ENCODE measurements at places on chromosomes 11 and 22.

DNA sequence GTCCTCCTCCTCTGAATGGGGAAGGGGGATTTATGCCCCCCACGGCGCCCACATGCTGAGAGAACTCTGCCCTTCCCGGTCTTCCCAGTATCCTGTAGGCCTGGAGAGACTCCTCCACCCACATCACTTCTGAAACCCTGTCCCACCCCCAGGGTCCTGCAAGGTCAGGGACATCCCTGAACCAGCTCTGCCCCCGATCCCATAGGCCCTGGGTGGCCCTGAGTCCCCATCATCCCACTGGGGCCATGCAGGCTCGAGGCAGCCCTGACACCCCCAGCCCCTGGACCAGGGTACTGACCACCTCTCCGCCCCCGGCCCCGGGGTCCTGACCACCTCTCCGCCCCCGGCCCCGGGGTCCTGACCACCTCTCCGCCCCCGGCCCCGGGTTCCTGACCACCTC is 11.7 kb downstream of the B4GALNT4 start:
- DNase-seq: no peak

DNA sequence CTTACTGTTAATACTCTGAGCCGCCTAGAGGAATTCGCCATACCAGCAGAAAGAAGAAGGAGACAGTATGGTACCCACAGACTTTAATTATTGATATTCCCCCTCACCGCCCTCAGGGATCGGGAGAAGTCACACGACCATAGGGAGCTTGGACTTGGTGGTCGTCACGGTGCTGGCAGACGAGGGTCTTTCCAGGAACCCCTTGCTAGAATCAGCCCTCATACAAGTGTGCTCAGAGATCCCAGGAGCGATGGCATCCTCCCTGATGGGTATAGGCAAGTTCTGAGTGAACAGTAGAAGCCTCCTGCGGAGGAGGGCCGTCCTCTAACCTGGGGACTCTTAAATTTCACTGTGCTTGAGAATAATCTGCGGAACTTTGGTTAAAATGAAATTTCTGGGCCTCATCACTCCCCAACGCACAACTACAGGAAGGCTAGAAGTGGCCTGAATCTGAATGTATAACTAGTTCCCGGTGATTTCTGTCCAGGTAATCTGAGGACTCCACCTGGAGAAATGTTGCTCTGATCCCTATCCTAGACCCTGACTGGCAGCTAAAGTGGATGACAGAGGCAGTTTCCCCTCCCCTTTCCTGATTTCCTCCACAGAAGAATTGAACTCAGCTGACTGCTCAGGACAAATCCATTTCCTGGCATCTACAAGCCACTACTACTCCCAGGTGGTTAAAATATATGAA is 4.5 kb downstream of the VSIG2 start:
- no peak for DNase-seq

- DNase-seq: peak; percentile 67
These were observed at the start of gene SCARF2 for GRCh38 chr22:20437613-20438426. Gene SCARF2 (minus strand): TSS chr22:20437825. CDS start chr22:20437754, 71 bp downstream.

GRCh38 chr11:82557274-82557673 is 176.4 kb downstream of the FAM181B start:
- no peak for DNase-seq

DNA sequence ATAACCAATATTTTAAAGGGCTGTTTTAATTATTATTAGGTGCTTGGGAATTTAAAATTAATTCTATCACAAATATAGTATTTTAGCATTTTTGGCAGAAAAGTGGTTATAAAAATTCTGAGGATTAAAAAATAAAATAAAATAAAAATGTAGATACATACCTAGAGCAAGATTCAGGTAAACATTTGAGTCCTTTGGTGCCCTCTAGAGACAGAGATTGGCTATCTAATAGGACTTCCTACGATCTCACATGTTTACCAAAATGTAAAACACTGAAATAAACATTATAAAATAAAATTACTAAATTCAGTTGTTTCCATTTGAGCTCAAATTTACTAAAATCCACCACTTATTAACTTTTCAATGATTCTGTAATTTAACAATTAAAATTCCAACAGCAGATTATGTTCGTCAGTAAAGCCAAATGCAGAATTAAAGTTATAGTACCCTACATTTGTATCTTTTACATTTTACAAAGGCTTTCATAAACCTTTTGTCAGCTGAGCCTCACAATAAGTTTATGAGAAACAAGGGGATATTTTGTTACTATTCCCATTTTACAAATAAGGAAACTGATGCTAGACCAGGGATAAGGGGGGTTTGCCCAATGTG is 27.7 kb downstream of the SLC36A4 start:
- no peak for DNase-seq

DNA sequence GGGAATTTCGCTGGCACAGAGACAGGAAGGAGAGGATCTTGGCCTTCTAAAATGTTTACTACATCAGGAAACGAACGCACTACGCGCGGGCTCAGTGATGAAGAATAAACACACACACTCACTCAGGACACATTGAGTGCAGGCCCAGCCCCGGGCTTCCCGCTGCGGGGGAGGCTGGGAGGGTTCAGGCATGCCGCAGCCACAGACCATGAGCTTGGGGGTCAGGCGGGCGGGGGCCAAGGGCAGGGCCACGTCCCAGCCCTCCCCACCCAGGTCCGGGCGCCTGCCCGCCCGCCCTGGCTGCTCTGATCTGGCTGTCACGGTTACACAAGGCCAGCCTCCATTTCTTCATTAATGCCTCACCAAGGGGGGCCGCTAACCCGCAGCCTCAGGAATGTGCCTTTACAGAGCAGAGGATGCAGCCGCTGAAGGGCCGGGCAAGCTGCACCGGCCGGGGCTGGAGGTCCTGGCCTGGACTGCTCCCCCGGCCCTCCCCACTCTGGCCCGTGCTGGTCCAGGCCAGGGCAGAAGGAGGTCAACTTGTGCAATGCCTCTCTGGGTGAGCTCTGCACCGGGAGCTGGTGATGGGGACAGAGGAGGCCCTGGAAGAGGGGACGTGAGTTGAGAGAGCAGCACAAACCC is 41.7 kb downstream of the IGF2 start:
- DNase-seq: no peak

DNA sequence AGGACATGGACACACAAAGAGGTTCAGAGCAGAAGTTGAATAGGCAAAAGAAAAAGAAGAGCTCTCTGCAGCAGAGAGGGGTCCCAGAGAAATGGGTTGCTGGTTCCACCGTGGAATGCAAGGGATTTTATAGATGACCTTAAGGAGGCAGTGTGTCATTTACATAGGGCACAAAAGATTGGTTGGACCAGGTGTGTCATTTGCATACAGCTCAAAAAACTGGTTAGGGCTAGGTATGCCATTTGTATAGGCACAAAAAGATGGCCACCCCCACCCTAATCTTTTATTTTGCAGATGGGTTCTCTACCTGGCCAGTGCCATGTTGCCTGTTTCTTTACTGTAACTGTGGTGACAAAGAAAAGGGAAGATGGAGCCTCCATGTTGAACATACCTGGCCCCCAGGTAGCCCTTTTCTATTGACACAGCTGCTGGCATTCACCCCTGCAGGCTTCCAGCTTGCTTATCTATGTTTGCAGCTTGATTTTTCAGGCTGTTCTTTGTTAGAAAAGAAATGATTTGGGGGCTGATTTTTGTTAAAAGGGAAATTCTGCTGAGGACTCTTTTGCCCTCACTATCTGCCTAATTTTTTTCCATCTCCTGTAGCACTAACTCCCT is 3.1 kb upstream of the CAVIN3 start:
- no peak for DNase-seq

DNA sequence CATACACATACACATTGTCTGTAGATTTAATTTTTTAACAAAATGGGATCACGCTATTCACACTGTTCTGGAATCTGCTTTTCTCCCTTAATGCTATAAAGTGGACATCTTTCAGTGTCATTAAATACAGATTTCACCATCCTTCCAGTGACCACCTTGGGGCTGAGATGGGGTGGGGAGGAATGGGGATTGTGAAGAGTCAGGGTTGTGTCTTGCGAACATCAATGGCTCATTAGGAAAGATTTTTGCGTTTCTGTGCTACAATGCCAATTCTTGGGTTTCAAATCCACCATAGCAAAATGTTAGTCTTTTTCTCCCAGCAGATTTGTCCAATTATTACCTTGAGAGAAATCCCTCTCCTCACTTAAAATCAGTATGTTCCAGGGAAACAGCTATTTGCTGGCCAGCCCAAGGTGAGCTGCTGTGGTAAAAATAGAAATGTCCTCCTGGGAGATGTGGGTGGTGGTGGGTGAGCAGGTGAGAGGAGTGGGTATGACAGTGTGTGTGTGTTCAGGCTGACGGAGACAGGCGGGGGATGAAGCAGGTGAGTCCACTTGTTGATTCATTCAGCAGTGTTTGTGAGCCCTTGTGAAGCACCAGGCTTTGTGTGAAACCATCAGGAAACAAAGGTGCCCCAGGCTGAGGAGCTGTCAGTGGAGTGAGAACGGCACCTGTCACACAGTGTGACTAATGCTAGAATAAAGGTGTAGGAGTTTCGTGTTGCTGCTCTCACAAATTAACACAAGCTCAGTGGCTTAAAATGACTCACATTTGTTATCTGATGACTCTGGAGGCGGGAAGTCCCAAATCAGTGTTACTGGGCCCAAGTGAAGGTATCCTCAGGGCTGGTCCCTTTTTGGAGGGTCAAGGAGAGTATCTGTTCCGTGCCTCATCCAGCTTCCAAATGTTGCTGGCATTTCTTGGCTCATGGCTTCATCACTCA is 1.7 kb upstream of the CBX6 start:
- DNase-seq: no peak

GRCh38 chr11:11279956-11280689 is 72.9 kb downstream of the CSNK2A3 start:
- DNase-seq: no peak

GRCh38 chr22:45318558-45319323 is 9.0 kb downstream of the FAM118A start:
- no peak for DNase-seq

DNA sequence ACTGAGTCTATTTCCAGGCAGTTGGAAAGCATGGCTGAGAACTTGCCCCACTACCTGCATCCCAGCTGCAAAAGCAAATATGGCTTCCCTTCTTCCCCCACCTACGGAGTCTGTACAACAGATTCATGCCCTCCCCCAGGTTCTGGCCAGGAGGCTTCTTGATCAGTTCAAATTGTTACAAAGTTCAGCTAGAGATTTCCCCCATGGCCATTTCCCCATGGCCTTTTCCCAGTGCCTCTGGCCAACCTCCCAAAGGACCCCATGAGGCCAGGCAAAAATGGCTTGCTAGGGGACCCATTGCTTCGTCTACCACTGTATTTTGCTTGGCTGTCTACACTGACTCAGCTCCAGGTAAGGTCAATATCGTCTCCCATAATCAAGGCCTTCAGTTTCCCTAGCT is 203.3 kb downstream of the DLG2 start:
- no peak for DNase-seq

- no peak for DNase-seq
These were observed 385.1 kb downstream of the BUD13 start for GRCh38 chr11:116387641-116388040.

DNA sequence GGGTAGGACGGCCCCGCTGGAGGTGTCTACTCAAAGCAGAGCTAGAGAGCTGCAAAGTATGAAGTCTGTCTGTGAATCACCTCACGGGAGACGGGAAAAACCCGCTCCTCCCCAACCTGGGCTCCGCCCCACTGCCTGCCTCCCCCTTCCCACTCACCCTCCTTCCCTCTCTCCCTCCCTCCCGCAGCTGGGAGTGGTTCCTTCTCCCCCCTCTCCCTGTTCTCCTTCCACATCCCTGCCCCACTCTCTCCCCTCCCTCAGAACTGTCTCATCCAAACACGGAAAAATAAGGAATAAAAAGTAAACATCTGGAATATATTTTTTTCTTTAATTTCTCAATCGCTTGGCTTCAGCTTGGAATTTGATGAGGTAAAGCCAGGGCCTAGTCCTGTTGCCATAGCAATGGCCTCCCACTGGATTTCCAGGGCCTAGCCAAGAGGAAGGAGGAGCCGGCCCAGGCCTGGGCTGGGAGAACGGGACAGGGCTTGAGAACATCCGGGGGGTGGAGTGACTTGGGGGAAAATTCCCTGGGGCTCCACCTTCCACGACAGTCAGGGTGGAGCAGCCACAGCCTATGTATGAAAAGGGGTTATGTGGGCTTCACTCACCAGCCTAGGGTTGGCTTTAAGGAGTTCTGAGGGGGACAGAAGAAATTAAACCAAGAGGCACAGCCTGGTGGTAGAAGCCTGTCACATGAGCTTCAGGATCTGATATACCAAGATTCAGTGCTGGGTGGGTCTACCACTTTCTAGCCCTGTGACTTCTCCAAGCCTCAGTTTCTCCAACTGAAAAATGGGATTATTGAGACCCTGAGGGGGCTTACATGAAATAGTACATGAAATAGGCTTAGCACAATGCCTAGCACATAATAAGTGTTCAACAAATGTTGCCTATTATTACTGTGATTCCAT is 2.2 kb downstream of the TNKS1BP1 start:
- peak; percentile 81 for DNase-seq

DNA sequence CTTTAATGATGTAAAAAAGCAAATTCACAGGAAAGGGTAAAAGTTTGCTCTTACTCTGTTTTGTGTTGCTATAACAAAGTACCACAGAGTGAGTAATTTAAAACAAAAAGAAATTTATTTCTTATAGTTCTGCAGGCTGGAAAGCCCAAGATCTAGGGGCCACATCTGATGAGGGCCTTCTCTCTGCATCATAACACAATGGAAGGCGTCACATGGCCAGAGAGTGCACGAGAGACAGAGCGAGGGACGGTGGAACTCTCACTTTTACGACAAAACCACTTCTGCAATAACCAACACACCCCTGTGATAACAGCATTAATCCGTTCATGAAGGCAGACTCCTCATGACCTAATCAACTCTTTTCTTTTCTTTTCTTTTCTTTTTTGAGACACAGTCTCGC is 31.1 kb downstream of the CD6 start:
- DNase-seq: no peak

GRCh38 chr11:65431451-65432099 is 9.0 kb downstream of the NEAT1 start:
- no peak for DNase-seq

- DNase-seq: no peak
These were observed 25.7 kb upstream of the KRTAP5-7 start for GRCh38 chr11:71501071-71501985.

DNA sequence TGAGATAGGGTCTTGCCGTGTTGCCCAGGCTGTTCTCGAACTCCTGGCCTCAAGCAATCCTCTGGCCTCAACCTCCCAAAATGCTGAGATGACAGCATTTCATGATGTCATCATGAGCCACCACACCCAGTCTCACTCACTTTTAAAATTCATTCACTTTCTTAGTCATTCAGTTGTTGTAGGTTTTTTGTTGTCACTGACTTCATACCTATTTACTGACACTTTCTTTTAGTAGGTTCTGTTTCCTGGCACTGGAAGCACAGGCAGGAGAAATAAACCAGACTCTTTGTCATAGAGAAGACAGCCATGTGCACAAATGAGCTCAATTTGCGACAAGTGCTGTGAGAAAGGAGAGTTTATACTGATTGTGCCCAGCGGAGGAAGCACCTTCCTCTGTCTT is 10.5 kb downstream of the ART5 start:
- DNase-seq: no peak

GRCh38 chr11:128613300-128613995 is 26.1 kb upstream of the ETS1 start:
- DNase-seq: no peak

- DNase-seq: no peak
These were observed 109.4 kb downstream of the MICAL2 start for GRCh38 chr11:12219757-12220156.

GRCh38 chr11:30365793-30366517 is 43.1 kb downstream of the ARL14EP start:
- no peak for DNase-seq

GRCh38 chr22:45574069-45574703 is 71.5 kb downstream of the FBLN1 start:
- no peak for DNase-seq

Data from D341Med (cell line).